ENCODE measurements at places on chromosomes 5 and 9. TPM values are rescaled to one million over a fixed set of nuclear protein-coding genes. Genes with fewer than 3 reads are reported as not detected.

Gene OGN
- polyA plus RNA-seq: 0.03 TPM

GRCh38 chr5:141636413-141637122, at the start of the genes HDAC3 and RELL2:
TSS of gene HDAC3 (minus strand) at chr5:141636849. CDS start at chr5:141636790, 59 bp downstream.
TSS of gene RELL2 (plus strand) at chr5:141636997. CDS start at chr5:141638226, 1,229 bp downstream.
- H3K36me3 ChIP-seq: peaks cover 18% of the 10 kb centered on the region
- H3K27ac ChIP-seq: peak within 1 kb of the TSS; percentile 66
- no peaks in the 10 kb centered on the region for H3K27me3 ChIP-seq
- H3K4me1 ChIP-seq: peaks cover 28% of the 10 kb centered on the region
- peak within 1 kb of the TSS; percentile 93 for H3K4me3 ChIP-seq

DNA sequence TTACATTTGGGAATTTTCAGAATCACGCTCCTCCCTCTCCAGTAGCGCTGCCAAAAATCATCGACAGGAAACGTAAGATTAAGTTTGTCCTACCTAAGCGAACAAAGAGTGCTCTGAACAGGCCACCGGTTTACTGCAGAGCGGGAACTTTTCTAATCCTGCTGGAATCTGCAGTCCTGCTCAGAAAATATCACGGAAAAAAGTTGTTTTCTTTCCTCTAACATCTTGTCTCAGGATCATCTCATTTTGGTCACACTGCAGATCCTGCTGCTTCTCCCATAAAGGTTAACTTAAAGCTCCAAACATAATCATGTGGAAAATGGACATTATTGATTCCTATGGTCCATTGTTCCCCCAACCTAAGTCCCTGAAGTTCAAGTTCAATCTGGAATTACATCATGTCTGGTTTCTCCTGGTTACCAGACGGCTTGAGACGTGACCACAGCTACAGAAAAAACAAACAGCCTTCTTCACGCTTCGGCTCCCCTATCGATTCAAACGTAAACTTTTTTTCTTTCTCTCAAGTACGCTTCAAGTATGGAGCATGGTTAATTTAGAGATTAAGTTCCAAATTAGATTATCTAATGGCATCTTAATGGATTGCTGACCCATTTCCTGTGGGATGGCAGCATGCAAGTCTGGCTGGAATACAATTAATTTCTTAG, 217.6 kb downstream of the NFIB start:
- no peaks in the 10 kb centered on the region for H3K27me3 ChIP-seq
- H3K36me3 ChIP-seq: peaks cover 21% of the 10 kb centered on the region
- DNase-seq: peak; percentile 50
- H3K4me1 ChIP-seq: peaks cover 32% of the 10 kb centered on the region
- peak overlapping the region; percentile 91 for H3K27ac ChIP-seq

GRCh38 chr5:178072749-178073148, 40.6 kb upstream of the N4BP3 start:
- H3K27ac ChIP-seq: no peak overlapping the region
